ENCODE measurements at places on chromosomes 11 and 22.

GRCh38 chr11:82733444-82734119 is at the start of gene FAM181B:
FAM181B (minus strand) TSS chr11:82733864; CDS start chr11:82733729, 135 bp downstream.
- peak; percentile 35 for DNase-seq

GRCh38 chr11:6650980-6651379 is 4.6 kb downstream of the DCHS1 start:
- DNase-seq = no peak

DNA sequence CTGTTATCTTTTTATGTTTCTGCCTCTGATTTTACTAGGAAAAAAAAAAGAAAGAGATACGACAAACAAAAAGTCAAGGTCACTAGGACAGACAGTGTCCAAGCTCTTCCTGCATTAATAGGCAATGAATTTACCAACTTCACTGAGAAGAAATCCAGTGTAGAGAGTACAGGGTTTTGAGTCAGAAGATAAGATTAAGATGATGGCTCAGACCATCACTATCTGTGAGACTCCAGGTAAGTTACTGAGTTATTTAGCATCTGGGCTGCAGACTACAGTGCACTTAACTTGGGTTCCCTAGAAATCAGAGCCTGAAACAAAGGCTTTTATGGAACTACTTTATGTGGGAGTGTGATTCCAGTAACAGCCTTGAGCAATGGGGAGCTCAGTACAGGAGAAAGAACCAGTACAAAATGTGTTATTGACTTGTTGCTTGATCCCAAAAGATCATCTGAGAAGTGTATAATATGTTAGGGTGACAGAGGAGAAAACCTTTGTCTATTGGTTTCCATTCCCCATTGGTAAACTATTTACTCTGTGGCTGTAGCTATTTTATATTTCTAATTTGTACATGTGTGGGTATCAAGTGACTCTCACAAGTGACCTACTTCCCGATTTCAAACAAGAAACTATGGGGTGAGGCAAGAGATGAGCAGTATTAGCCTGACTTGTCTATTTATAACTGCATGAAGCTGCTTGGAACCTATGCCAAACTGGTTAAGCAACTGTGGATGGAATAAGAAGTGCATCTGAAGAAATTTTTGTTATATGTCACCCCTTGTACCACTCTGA is 395.8 kb downstream of the RAB38 start:
- no peak for DNase-seq

- no peak for DNase-seq
Observed at GRCh38 chr11:121309688-121310087, 17.1 kb downstream of the SC5D start.

DNA sequence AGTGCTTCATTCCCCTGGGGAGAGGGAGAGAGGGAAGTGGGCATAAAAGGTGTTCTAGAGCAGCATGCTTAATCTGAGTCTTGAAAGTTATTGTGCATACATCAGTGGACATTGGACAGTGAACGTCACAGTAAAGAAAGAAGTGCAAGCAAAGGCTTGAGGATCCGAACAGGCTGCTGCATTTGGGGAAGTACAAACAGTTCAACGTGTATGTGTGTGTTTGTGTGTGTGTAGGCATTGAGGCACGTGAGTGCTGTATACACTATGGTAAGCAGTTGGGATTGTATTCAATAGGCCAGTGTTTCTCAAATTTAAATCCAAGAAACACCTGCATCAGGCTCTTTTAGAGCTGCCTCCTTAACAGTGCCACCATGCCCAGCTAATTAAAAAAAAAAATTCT is 10.4 kb upstream of the EIF3M start:
- no peak for DNase-seq

DNA sequence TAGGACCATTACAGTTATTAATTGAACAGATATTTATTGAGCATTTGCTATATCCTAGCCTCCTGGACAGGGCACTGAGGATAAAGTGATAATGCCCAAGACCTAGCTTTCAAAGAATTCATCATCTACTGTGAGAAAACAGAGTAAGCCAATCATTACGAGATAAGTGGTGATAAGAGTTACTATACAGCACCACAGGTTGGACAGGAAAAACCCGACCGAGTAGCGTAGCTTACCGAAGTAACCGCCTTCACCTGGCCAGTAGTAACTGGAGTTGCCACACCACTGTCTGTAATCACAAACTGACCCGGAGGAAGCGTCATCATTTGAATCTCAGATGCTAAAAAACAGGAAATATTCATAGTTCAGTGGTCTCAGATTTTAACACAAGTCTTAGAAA is 10.0 kb upstream of the NFRKB start:
- no peak for DNase-seq

GRCh38 chr11:79026803-79027445 is 413.9 kb downstream of the TENM4 start:
- no peak for DNase-seq

DNA sequence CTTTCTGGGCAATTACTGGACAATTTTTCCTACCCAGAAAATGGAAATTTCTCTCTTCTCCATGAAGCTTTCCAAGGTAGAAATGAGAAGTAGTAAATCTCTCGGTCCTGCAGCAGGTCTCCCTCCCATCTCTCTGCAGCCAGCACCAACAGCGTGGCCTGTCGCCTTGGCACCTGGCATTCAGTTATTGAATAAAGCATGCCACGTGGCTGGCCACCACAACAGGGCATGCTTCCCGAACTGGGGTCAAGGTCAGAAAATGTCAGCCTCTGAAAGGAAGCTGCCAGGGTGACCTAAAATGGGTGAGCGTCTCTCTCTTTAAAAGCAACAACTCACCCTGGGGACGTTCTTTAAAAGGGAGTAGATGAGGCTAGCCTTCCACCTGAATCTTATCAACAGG is 14.0 kb downstream of the CACNG2 start:
- DNase-seq = no peak

DNA sequence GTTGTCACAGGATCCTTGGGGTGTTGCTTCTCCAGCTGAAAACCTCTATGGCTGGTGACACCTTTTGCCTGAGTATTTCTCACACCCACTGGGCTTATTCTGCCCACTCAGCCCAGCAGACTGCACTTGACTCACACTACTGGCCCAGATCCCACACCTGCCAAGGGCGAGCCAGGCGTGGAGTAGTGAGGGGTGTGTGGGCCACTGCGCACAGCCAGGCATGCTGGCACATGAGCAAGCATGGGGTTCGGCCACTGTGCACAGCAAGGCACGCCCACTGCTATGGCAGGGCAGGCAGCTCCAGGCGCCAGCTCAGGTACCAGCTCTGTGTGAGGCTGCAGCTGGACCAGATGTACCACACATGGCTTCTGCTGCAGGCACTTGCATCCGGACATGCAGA is 116.5 kb upstream of the MTNR1B start:
- peak; percentile 20 for DNase-seq

GRCh38 chr11:123545726-123546270 is 108.6 kb downstream of the SCN3B start:
- no peak for DNase-seq

- DNase-seq = no peak
Observed at GRCh38 chr11:13391217-13391616, 71.8 kb downstream of the BTBD10 start.

DNA sequence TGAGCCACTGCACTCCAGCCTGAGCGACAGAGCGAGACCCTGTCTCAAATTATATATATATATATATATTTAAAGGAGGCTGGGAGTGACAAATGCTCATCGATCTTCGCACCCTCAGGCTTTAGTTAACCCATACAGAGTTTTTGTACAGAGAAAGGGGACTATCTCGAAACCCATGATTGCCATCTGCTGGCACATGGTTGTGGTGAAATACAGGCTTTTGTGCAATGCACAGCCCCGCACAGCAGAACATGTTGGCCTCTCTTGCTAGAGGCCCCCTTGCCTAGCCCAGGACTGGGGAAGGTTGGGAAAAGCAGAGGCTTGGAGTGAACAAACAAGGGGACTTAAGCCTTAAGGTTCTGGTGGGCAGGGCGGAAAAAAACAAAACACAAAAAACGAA is 3.6 kb downstream of the MYBPC3 start:
- peak; percentile 18 for DNase-seq

GRCh38 chr11:74680703-74681531 is 50.3 kb downstream of the CHRDL2 start:
- DNase-seq = no peak

GRCh38 chr11:102546427-102546826 is 15.9 kb upstream of the MMP7 start:
- no peak for DNase-seq

DNA sequence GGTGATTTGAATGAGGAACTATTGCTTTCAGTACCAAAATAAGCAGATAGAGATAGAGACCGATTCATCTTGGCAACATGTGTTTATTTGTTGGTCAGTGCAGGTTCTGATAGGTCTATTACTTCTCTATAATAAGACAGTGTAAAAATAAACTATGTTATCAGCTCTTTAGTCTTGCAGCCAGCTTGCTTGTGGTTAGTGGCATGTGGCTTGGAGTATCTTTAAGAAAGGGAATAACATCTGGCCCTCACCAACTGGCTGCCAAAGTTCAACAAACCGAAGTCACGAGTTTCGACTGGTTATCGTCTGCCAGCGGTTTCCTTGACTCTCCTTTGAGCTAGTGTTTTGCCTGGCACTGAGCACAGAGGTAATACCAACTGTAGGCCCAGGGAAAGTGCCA is 71.8 kb downstream of the CTTN start:
- no peak for DNase-seq

GRCh38 chr11:76686261-76687079 is 15.9 kb upstream of the LRRC32 start:
- peak; percentile 19 for DNase-seq

- no peak for DNase-seq
Observed at GRCh38 chr22:39432361-39432811, 24.4 kb upstream of the MGAT3 start.

GRCh38 chr11:9367551-9367950 is 16.9 kb upstream of the IPO7 start:
- no peak for DNase-seq

GRCh38 chr11:36513965-36514364 is 3.9 kb upstream of the TRAF6 start:
- DNase-seq = no peak

DNA sequence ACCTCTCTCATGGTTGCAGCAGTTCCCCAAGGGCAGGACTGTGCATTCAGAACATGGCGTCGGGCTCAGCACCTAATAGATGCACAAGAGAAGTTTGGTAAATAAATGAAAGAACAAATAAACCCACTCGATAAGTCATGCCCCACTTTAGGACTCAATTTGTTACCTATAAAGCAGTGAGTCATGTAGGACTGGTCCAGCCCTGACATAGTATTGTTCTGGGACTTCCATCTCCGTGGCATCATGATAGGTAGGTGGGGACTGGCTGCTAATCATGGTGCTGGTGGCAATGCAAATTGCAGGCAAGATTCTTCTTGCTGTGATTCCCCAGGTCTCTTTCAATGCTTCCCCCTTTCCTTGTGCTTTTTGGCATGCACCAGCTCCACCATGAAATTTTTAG is 118.2 kb upstream of the CSNK2A3 start:
- no peak for DNase-seq

- DNase-seq = no peak
Observed at GRCh38 chr11:28690746-28691145, 582.6 kb downstream of the METTL15 start.

DNA sequence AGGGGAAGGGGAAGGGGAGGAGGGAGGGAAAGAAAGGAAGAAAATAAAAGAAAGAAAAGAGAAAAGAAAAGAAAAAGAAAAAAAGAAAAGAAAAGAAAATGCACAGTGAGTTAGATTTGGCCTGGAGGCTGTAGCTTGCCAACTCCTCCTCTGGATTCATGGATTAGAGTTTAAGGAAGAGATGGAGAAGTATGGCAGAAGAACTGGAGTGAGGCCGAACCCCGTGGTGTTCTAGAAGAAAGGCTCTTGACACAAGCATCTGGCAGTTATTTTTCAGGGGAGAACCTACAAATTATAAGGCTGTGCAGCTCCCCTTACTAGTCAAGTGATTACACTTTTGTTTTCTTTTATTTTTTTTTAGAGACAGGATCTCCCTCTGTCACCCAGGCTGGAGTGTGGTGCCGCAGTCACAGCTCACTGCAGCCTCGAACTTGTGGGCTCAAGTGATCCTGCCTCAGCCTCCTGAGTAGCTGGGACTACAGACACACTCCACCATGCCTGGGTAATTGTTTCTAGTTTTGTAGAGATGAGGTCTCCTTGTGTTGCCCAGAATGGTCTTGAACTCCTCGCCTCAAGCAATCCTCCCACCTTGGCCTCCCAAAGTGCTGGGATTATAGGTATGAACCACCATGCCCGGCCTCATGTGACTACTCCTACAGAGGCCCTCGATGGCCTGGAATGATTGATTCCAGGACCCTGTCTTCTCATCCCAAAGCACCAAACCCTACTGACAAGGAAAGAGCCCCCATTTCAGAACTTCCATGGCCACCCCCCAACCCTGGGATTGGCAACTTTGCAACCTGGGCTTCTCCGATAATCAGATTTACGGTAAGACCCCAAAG is 19.5 kb downstream of the ZNF74 start:
- no peak for DNase-seq

GRCh38 chr11:64268893-64269539 is 15.4 kb downstream of the BAD start:
- peak; percentile 63 for DNase-seq

- DNase-seq = peak; percentile 11
Observed at GRCh38 chr11:1827095-1827813, 7.5 kb upstream of the SYT8 start.

DNA sequence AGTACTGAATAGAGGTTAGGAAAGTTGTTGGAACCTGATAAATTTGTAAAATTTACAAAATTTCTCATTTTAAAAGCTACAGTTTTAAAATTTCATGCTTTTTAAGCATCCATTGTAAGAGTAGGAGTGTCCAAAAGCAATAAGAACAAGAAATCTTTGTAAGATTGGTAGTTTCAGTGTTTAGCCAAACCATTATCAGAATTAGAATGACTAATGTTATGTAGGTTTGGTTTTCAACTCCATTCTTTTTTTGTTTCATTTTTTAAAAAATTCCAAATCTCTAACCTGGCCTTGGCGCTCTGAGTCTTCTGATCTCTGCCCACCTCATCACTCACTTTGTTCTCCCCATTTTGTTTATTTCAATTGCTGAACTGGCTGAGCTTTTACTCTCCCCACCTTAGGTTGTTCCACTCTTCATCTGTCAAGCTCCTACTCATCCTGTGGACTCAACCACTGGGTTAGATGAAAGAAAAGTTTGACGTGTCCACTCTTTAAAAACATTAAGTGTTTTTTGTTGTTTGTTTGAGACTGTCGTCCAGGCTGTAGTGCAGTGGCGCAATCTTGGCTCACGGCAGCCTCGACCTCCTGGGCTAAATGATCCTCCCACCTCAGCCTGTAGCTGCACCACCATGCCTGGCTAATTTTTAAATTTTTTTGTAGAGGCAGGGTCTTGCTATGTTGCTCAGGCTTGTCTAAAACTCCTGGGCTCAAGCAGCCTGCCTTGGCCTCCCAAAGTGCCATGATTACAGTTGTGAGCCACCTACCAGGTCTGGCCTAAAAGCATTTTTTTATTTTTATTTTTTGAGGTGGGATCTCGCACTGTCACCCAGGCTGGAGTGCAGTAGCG is 14.0 kb downstream of the EP300 start:
- no peak for DNase-seq

All from NCI-H1417 (cell line).